ENCODE measurements at places on chromosomes 12 and 14. TPM values are rescaled to one million over a fixed set of nuclear protein-coding genes. Genes with fewer than 3 reads are reported as not detected.
A peak's percentile ranks its signal among the peaks of the same experiment; 100 is the strongest.

DNA sequence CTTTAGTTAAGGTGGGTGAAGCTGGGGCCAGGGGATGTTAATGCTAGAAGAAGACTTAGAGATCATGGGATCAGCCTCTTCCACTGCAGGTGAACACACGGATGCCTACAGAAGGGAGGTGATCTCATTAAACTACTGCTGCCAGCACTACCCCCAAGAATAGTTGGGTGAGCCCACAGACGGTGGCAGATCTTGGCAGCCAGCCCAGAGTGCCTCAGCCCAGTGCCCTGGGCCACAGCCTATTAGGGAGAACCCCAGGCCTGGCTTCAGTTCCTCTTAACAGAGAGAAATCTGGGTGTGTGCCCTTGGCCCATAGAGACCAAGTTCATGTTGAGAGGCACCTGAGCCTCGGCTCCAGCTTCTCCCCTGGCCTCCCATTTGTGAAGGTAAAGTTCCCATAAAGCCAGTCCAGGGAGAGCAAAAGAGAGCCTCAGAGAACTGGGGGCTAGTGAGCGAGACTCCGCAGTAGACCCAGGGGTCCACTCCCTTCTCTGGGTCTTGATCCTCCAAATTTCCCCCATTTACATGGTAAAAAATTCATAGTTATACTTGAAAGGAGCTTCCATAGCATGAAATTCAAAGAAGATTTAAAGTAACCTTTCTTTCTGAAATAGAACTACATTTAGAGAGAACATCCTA, 125.0 kb upstream of the CCND2 start:
- no peaks in the 10 kb centered on the region for H3K27me3 ChIP-seq
- H3K4me1 ChIP-seq, result peaks cover 6% of the 10 kb centered on the region
- H3K36me3 ChIP-seq, result no peaks in the 10 kb centered on the region
- no peak overlapping the region for H3K27ac ChIP-seq

DNA sequence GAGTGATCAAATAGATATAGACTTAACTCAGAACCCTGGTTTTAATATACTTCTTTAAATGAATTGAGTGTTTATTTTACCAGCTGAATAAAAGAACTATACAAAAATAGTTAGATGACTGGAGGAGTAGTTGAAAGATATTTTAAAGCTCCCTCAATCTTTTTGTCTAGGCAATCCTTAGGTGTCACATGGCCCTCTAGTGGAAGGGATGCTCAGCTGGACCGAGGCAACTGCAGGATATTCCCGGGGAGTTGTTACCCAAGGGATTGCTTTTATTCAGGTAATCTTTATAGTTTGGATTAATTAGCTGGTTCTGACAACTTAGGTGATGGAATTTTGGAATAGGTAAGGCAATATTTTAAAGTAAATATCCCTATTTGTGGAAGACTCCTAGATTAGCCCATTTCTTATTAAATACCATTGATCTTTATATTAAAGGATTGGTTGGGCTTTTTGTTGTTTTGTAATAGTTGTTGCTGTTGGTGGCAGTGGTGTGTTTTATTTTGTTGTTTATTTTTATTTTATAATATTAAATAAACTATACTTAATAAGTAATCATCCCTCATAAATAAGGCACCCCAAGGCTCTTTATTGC, 57.1 kb downstream of the ZDHHC17 start:
- H3K36me3 ChIP-seq, result no peaks in the 10 kb centered on the region
- DNase-seq, result peak; percentile 5
- no peaks in the 10 kb centered on the region for H3K27me3 ChIP-seq
- H3K4me3 ChIP-seq, result no peak overlapping the region
- H3K27ac ChIP-seq, result no peak overlapping the region
- no peaks in the 10 kb centered on the region for H3K4me1 ChIP-seq

DNA sequence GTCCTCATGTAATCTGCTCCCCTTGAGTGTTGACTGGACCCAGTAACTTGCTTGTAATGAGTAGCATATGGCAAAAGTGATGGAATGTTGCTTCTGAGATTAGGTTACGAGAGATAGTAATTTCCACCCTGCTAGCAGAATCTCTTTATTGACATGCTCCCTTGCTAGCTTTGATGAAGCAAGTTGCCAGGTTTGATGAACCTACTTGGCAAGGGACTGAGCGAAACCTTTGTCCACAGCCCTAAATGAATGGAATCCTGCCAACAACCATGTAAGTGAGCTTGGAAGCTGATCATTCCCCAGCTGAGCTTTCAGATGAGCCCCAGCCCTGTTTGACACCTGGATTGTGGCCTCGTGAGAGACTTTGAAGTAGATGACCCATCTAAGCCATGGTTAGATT, 120.8 kb upstream of the PLXNC1 start:
- H3K27ac ChIP-seq, result no peak overlapping the region
- no peaks in the 10 kb centered on the region for H3K36me3 ChIP-seq
- no peaks in the 10 kb centered on the region for H3K4me1 ChIP-seq
- no peak for DNase-seq

GRCh38 chr14:94638961-94639817, 27.0 kb downstream of the SERPINA3 start:
- H3K4me3 ChIP-seq, result no peak overlapping the region
- H3K4me1 ChIP-seq, result no peaks in the 10 kb centered on the region
- no peaks in the 10 kb centered on the region for H3K36me3 ChIP-seq
- DNase-seq, result no peak
- H3K27ac ChIP-seq, result no peak overlapping the region

DNA sequence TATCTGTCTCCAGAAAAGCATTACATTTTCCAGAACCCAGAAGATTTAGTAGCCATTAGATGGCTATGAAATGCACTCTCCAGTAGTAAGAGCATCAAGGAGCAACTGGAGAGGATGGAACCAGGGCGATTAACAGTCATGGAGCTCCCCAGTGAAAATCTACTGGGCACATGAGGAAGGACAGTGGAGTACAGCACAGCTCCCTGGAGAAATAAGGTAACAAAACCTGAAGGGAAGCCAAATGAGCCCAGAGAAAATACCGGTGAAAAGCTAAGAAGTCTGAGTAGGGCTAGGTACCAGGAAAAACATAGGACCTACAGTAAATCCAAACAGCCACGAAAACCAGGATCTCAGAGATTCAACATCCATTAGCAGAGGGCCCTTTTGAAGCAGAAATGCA, 21.6 kb downstream of the SOX5 start:
- no peak overlapping the region for H3K27ac ChIP-seq
- H3K4me1 ChIP-seq, result no peaks in the 10 kb centered on the region
- no peaks in the 10 kb centered on the region for H3K27me3 ChIP-seq
- DNase-seq, result no peak
- H3K4me3 ChIP-seq, result no peak overlapping the region

- no peaks in the 10 kb centered on the region for H3K36me3 ChIP-seq
- no peak overlapping the region for H3K27ac ChIP-seq
- DNase-seq, result no peak
- H3K4me1 ChIP-seq, result no peaks in the 10 kb centered on the region
- no peak overlapping the region for H3K4me3 ChIP-seq
Measured at GRCh38 chr14:63006531-63006930, 38.7 kb downstream of the KCNH5 start.

DNA sequence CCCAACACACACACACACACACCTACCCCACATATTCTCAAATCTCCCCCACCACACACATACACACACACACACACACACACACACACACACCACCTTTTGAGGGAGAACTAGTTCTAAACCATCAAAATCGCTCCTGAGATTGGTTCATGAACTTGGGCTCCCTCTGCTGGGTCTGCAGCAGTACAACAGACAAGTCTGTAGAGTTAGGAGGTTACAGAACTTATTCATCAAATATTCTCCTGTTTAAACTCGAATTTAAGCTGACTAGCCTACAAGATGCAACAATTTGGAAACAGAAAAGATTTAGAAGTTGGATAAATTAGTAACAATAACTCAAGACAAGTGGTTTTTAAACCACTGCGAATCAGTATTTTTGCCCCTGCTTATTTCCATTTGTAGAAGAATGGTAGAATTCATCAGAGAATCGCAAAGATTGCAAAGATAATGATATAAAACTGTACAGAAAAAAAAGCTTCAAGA, 136.4 kb upstream of the USP15 start:
- H3K27ac ChIP-seq, result no peak overlapping the region
- no peaks in the 10 kb centered on the region for H3K27me3 ChIP-seq
- H3K4me3 ChIP-seq, result no peak overlapping the region

GRCh38 chr12:104473374-104473983, 16.7 kb downstream of the CHST11 start:
- H3K36me3 ChIP-seq, result no peaks in the 10 kb centered on the region
- H3K4me3 ChIP-seq, result no peak overlapping the region
- no peak overlapping the region for H3K27ac ChIP-seq
- DNase-seq, result no peak

- H3K4me3 ChIP-seq, result no peak overlapping the region
- DNase-seq, result peak; percentile 31
- H3K27ac ChIP-seq, result no peak overlapping the region
Measured at GRCh38 chr14:25537846-25538455, 488.0 kb upstream of the STXBP6 start.

- no peaks in the 10 kb centered on the region for H3K4me1 ChIP-seq
- no peak overlapping the region for H3K4me3 ChIP-seq
- no peak overlapping the region for H3K27ac ChIP-seq
- no peaks in the 10 kb centered on the region for H3K36me3 ChIP-seq
- DNase-seq, result no peak
- H3K27me3 ChIP-seq, result no peaks in the 10 kb centered on the region
Measured at GRCh38 chr14:95062220-95062619, 95.1 kb downstream of the DICER1 start.

GRCh38 chr12:71233083-71233482, 75.3 kb upstream of the TSPAN8 start:
- no peak for DNase-seq
- no peaks in the 10 kb centered on the region for H3K27me3 ChIP-seq
- H3K27ac ChIP-seq, result no peak overlapping the region
- H3K4me3 ChIP-seq, result no peak overlapping the region
- no peaks in the 10 kb centered on the region for H3K36me3 ChIP-seq
- H3K4me1 ChIP-seq, result no peaks in the 10 kb centered on the region

GRCh38 chr14:24508155-24508840, at the start of gene CMA1:
CMA1 (minus strand) TSS chr14:24508265; CDS start chr14:24508235, 30 bp downstream.
- no peak within 1 kb of the TSS for H3K4me3 ChIP-seq
- no peaks in the 10 kb centered on the region for H3K4me1 ChIP-seq
- no peak within 1 kb of the TSS for H3K27ac ChIP-seq
- no peak for DNase-seq
- no peaks in the 10 kb centered on the region for H3K36me3 ChIP-seq

DNA sequence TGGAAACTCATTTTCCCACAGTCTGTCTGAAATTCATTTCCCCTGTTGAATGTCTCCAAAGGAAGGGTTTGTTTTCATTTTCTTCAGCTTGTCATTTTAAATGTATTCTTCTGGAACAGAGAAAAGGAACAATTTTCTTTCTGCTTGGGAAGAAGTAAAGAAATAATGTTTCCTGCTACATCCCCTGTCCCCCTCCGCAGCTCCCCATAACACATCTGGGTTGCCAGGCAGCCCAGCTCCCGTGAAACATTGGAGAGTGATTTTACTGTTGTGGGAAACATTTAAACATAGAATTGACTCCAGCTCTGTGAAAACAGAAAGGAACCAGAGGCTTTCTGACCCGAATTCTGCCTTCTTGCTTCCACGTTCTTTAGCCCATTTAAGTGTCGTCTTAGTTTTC, 159.5 kb downstream of the TMEM132C start:
- no peaks in the 10 kb centered on the region for H3K4me1 ChIP-seq
- no peaks in the 10 kb centered on the region for H3K36me3 ChIP-seq
- H3K27ac ChIP-seq, result no peak overlapping the region
- no peaks in the 10 kb centered on the region for H3K27me3 ChIP-seq
- H3K4me3 ChIP-seq, result no peak overlapping the region

DNA sequence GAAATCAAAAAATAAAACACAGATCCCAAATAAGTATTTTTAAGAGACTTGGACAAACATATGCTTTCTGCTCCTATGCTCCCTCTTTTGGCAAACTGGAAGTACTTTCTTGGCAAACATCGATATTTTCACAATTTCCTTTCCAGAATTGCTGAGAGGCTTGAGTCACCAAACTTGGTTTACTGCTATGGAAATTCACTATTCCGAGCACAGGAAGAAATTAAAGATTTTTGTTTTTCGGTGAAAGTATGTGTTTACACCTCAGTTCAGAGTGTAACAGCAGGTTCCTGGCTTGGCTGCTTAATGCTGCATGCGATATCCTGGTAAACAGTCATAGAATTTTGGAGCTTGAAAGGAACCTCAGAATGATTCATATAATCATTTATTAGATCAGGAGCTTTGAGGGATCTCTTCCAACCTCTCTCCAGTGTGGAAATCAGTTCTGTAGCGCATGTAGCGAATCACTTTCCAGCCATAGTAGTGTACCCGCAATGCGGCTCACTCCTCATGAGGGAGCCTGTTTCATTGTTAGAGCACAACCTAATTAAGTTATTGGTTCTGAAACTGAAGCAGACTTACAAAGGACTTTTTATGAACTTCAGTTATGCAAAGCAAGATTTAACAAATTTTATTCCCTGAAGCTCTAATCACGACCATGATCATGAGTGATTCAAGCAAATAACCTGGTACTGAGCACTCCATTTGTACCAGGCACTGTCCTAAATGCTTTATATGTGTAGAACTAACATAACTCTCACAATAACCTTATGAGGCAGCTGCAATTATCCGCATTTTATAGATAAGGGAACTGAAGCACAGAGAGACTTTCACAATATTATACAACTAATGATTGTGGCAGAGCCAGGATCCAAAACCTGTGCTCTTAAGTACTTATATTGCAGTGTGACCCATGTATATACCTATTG, 56.4 kb upstream of the ATP2A2 start:
- peaks cover 2% of the 10 kb centered on the region for H3K4me1 ChIP-seq
- H3K27me3 ChIP-seq, result no peaks in the 10 kb centered on the region
- H3K36me3 ChIP-seq, result no peaks in the 10 kb centered on the region
- no peak overlapping the region for H3K27ac ChIP-seq
- no peak for DNase-seq
- no peak overlapping the region for H3K4me3 ChIP-seq

- no peaks in the 10 kb centered on the region for H3K27me3 ChIP-seq
- no peak overlapping the region for H3K27ac ChIP-seq
- H3K36me3 ChIP-seq, result peaks cover 6% of the 10 kb centered on the region
- H3K4me1 ChIP-seq, result no peaks in the 10 kb centered on the region
- DNase-seq, result no peak
Measured at GRCh38 chr12:52058631-52059361, 7.6 kb downstream of the NR4A1 start.

DNA sequence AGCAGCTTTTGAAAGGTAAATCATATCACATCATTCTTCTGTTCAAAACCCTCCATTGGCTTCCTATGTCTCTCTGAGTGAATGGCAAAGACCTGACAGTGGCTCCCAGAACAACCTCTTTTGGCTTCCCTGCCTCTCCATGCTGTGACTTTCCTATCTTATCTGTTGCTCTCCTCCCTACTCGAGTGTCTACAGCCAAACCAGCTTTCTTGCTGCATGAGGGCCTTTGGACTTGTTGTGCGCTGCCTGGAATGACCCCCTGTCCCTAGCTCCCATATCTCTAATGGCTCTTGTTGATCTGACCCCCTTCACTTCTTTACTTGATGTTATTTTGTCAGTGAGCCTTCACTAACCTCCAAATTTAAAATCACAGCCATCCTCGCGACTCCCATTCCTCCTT, 2.5 kb downstream of the SYNE2 start:
- H3K36me3 ChIP-seq, result no peaks in the 10 kb centered on the region
- H3K4me1 ChIP-seq, result peaks cover 3% of the 10 kb centered on the region
- no peak for DNase-seq

Gene TPH2
- 0.90 TPM for total RNA-seq

Gene ADAM21
- total RNA-seq, result not detected

Gene EFS
- total RNA-seq, result 27.8 TPM

Gene PRICKLE1
- 26.1 TPM for total RNA-seq

Gene INSM2
- not detected for total RNA-seq

Gene SLC7A7
- total RNA-seq, result 6.3 TPM

Gene GZMB
- not detected for total RNA-seq

Gene IRAK3
- 2.2 TPM for total RNA-seq

Gene TNFAIP2
- 33.3 TPM for total RNA-seq

Gene HOXC12
- total RNA-seq, result not detected
